ENCODE measurements at places on chromosomes 1 and 21.

DNA sequence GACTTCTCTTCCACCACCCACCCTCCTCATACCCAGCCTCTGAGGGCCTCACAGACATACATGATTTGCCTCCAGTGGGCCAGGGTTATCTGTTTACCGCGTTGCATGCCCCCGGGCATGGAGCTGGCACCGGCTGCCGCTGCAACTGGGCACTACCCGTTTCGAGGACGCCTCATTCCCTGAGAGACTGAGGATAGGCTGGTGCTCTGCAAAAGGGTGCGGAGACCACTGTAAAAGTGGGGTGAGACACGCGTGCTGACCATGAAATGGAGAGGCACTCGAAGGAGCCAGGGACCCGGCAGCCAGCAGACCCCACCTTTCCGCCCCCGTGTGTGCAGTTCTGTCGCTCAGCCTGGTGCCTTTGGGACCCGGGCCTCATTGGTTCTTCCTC lies 20.6 kb downstream of the TP73 start:
- H3K4me1 ChIP-seq: peaks cover 7% of the 10 kb centered on the region
- no peak for DNase-seq
- no peaks in the 10 kb centered on the region for H3K36me3 ChIP-seq

DNA sequence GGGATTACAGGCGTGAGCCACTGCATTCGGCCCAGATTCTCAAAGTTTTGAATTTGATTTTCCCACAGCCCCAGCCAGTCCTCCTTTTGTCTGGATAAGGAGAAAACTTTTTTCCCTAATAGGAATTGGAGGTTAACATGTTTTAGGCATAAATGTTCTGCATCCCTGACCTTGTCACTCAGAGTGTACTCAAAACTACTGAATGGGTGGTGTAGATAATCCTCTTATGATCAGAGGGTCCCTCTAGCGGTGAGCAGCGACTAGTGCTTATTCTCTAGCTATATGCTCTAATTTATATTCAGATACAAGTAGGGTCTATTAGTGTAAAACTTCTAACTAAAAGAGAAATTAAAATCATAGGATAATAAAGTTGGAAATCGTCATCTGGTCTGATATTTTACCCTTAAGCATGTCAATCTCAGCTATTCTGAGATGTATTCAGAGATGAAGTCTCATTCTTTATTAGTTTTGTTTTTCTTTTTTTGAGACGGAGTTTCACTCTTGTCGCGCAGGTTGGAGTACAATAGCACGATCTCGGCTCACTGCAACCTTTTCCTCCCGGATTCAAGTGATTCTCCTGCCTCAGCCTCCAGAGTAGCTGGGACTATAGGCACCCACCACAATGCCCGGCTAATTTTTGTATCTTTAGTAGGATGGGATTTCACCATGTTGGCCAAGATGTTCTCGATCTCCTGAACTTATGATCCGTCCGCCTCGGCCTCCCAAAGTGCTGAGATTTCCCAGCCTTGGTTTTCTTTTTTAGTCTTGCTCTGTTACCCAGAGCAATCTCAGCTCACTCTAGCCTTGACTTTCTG lies 2.7 kb upstream of the PSMD4 start:
- no peak overlapping the region for H3K4me3 ChIP-seq
- peak; percentile 55 for DNase-seq
- no peaks in the 10 kb centered on the region for H3K27me3 ChIP-seq
- H3K36me3 ChIP-seq: peaks cover 31% of the 10 kb centered on the region

GRCh38 chr1:164969253-164969652 lies 387.3 kb downstream of the LMX1A start:
- H3K4me3 ChIP-seq: no peak overlapping the region
- H3K36me3 ChIP-seq: no peaks in the 10 kb centered on the region
- H3K4me1 ChIP-seq: no peaks in the 10 kb centered on the region
- no peak for DNase-seq
- H3K27ac ChIP-seq: no peak overlapping the region

GRCh38 chr1:7886405-7886745 lies 33.5 kb upstream of the UTS2 start:
- peak; percentile 32 for DNase-seq
- H3K4me3 ChIP-seq: no peak overlapping the region
- H3K27me3 ChIP-seq: peaks cover 12% of the 10 kb centered on the region
- no peaks in the 10 kb centered on the region for H3K4me1 ChIP-seq

DNA sequence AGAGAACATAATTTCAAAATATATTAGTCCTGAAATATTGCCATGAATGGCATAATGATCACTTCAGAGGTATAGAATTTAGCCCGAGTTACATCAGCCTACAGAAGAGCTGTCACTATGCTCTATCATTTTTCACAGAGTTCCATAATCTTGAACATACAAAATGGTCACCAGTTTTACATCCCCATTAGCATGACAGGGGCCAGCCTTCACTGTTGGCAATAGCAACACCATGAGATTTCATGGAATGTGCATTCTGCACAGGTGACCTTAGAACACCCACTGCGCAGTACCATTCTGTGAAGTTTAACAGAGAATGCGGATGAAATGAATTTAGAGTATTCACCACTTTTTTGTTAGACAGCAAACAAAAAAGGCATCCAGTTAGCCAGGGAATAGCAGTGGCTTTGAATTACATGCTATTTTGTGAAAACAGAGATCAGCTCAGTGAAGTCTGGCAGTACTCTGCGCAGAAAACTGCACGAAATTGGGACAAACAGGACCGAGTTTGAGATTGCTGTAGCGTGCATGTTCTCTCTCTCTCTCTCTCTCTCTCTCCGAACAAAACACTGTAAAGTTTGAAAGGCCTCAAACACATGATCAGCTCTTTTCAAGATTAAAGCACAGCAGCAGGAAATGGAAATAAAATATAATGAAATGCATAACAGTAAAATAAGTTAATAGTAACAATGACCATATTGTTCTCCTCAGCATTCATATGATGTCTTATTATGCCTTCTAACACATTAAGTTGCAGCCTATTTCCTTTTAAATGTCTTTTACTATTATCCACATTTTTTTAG lies 349.3 kb downstream of the USH2A start:
- H3K4me3 ChIP-seq: no peak overlapping the region
- H3K4me1 ChIP-seq: no peaks in the 10 kb centered on the region
- no peaks in the 10 kb centered on the region for H3K27me3 ChIP-seq
- no peak overlapping the region for H3K27ac ChIP-seq
- DNase-seq: no peak

GRCh38 chr1:3777647-3778589 lies 5.4 kb downstream of the SMIM1 start:
- no peak overlapping the region for H3K4me3 ChIP-seq
- no peaks in the 10 kb centered on the region for H3K36me3 ChIP-seq
- no peaks in the 10 kb centered on the region for H3K27me3 ChIP-seq
- DNase-seq: no peak
- H3K27ac ChIP-seq: no peak overlapping the region
- H3K4me1 ChIP-seq: no peaks in the 10 kb centered on the region

- H3K27me3 ChIP-seq: no peaks in the 10 kb centered on the region
- H3K4me3 ChIP-seq: no peak overlapping the region
- no peak overlapping the region for H3K27ac ChIP-seq
- no peak for DNase-seq
- H3K4me1 ChIP-seq: peaks cover 4% of the 10 kb centered on the region
Observed at GRCh38 chr1:227333423-227333822, 15.1 kb upstream of the CDC42BPA start.

GRCh38 chr1:19074361-19074901 lies 118.0 kb upstream of the IFFO2 start:
- no peak overlapping the region for H3K27ac ChIP-seq
- H3K4me1 ChIP-seq: no peaks in the 10 kb centered on the region
- no peak for DNase-seq
- peaks cover 63% of the 10 kb centered on the region for H3K36me3 ChIP-seq
- no peaks in the 10 kb centered on the region for H3K27me3 ChIP-seq

GRCh38 chr21:37338671-37339551 lies 27.7 kb upstream of the DYRK1A start:
- H3K4me3 ChIP-seq: peak overlapping the region; percentile 13
- peak overlapping the region; percentile 88 for H3K27ac ChIP-seq

GRCh38 chr1:23237508-23237907 lies 20.2 kb upstream of the HTR1D start:
- DNase-seq: no peak
- H3K27ac ChIP-seq: no peak overlapping the region
- no peaks in the 10 kb centered on the region for H3K36me3 ChIP-seq

DNA sequence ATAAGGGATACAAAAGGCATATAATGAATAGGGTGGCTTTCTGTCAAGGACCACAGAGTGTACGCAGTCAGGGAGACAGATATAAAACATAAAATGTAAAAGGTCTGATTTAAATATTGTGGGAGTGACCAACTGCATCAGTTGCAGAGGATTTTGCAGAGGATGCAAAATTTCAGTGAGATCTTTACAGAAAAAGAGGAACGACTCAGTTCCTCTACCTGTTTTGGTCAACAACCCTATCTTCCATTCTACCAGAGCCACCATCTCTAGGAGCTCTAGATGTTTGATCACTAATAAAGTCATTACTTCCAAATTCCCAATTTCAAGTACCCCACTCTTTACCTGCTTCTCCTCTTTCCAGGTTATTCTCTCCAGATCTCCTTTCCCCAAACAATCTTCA lies 16.5 kb downstream of the SOD1 start:
- DNase-seq: no peak
- H3K27me3 ChIP-seq: no peaks in the 10 kb centered on the region
- H3K36me3 ChIP-seq: peaks cover 10% of the 10 kb centered on the region
- H3K27ac ChIP-seq: no peak overlapping the region

DNA sequence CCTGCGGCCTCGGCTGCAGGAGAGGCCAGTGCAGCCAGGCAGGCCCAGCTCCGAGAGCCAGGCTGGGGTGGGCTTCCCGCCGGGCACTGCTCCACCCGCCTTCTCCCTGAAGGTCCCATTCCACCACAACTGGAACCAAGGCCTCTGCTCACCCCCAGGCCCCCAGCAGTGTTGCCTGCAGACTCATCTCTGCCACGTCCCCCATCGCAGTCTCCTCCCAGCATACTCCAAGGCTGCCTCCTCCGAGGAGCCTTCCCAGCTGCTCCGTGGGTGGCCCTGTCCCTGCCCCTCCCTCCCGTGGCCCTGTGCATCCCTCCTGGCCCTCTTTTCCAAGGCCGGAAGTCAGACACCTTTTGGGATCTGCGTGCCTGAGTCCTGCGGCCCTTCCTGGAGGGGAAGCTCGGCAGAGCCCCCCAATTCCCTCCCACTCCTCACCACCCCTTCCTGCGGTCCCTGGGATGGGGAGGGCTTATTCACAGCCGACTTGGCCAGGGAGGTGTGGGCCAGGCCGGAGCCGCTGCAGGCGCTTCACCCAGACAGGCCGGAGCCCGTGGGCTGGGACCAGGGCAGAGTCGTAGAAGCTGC lies 47.6 kb downstream of the SLX9 start:
- DNase-seq: no peak
- H3K4me1 ChIP-seq: peaks cover 11% of the 10 kb centered on the region
- H3K27ac ChIP-seq: no peak overlapping the region
- no peaks in the 10 kb centered on the region for H3K27me3 ChIP-seq
- no peak overlapping the region for H3K4me3 ChIP-seq
